ENCODE measurements at places on chromosomes 11 and 22. TPM values are rescaled to one million over a fixed set of nuclear protein-coding genes. Genes with fewer than 3 reads are reported as not detected.

VPREB1 gene
- total RNA-seq, result not detected

PICK1 gene
- total RNA-seq, result 26.8 TPM

CASP5 gene
- not detected for total RNA-seq

YIF1A gene
- 122 TPM for total RNA-seq

C22orf15 gene
- total RNA-seq, result not detected

SLC1A2 gene
- total RNA-seq, result not detected

TREH gene
- not detected for total RNA-seq

- peak; percentile 50 for DNase-seq
These were observed 15.2 kb downstream of the PIM3 start for GRCh38 chr22:49975543-49976389.

GRCh38 chr22:20153945-20154344, 3.1 kb upstream of the CCDC188 start:
- DNase-seq, result no peak

DNA sequence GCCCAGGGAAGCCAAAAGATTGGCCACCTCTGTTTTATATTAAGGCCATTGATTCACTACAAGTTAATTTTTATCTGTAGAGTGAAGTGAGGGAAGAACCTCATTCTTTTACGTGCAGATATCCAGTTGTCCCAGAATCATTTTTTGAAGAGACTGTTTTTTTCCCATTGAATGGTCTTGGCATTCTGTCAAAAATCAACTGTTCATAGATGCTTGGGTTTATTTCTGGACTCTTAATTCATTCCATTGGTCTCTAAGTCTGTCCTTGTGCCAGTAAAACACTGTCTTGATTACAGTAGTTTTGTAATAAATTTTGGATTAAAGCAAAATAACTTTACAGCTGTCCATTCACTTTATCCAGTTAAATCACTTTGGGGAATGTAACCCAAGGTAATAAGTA, 26.8 kb downstream of the WBP2NL start:
- DNase-seq, result no peak

DNA sequence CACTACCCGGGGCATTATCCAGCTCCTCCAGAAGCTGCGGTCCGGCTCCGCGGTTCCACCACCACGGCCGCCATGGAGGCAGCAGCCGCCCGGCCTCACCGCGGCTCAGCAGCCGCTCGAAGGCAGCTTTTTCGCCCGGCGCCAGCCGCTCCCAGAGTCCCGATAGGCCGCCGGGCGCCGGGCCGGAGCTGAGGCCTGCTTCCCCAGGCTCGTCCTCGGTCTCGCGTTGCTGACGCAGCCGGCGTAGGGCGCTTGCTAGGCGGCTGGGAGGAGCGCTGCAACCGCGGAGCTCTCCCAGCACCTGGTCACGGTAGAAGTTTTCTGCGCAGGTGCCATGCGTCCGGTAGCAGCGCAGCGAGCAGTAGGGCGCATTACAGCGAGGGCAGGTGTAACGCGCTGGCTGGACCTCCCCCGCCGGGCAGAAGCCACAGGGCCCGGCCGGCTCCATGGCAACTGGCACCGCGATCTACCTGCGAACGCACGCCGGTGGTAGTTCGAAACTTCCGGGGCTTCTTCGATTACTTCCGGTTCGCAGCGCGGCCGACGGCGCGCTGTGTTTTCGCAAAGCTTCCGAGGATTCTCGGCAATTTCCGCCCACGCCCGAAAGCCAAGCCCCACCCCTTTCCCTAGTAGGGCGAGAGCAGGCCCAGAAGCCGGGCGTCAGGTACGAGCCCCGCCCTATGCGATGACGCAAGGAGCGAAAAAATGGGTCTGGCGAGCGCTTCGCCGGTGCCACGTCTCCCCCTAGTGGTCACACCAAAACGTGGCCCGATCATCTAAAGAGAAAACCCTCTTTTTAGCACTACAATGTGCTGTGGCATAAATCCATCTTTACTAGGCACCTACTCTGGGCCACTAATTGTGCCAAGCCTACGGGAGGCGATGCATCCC, at the start of gene ZNHIT2:
Gene ZNHIT2, minus strand, starts transcription at position 496 of the 891 bp plus-strand sequence. Its CDS starts 48 bp downstream, at position 448.
- DNase-seq, result peak; percentile 100

- no peak for DNase-seq
These were observed 148.2 kb upstream of the ARHGAP20 start for GRCh38 chr11:110860461-110860860.

DNA sequence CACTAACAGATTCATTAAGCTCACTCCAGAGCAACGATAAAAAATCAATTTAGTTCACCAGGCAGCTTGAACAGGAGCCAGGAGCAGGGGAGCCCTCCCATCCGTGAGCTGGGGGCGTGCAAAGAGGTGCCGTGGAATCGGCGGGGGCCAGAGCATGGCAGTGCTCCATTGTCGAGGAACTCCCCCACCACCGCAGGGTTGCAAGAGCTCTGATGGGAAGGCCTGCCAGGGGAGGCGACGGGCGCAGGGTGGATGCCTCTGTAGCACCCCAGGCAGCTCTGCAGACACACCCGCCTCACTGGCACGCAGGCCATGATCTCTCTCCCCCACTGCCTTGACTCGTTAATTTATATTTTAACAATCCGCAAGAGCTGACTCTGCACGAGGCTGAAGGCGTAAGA, 433.2 kb downstream of the MIAT start:
- DNase-seq, result peak; percentile 26

GRCh38 chr22:30747493-30747892, 52.8 kb downstream of the OSBP2 start:
- DNase-seq, result no peak

DNA sequence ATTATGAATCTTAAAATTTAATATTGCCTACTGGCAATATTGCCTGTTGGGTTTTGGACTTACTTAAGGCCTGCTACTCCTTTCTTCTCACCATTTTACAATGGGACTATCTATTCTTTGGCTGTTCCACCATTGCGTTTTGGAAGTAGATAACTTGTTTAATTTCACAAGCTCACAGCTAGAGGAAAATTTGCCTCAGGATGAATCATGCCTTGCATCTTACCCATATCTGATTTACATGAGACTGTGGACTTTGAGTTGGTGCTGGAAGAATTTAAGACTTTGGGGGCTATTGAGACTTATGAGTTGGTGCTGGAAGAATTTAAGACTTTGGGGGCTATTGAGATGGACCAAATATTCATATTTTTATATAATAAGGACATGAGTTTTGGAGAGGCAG, 662.6 kb downstream of the METTL15 start:
- no peak for DNase-seq

- DNase-seq, result no peak
These were observed at the start of gene NAALADL1 for GRCh38 chr11:65058419-65059054. TSS of gene NAALADL1 (minus strand) at chr11:65058553. CDS start at chr11:65058521, 32 bp downstream.

DNA sequence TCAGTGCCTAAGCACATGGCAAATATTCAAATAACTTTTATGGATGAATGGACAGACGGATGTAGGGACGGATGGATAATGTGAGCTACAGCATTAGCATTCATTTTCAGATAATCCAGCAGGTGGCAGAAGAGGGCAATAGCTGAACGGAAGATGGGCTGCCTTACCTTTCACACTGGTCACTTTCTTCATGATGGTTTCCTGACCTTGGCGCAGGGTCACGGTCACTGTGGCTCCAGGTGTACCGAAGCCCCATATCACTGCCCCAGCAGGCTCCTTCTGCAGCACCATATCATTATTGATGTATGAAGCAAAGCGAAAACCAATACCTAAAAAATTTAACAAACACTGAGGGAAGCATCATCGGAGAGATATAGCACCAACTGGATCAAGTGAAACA, 4.3 kb downstream of the SIAE start:
- peak; percentile 33 for DNase-seq

- DNase-seq, result no peak
These were observed 18.6 kb downstream of the HIRA start for GRCh38 chr22:19412923-19413322.

DNA sequence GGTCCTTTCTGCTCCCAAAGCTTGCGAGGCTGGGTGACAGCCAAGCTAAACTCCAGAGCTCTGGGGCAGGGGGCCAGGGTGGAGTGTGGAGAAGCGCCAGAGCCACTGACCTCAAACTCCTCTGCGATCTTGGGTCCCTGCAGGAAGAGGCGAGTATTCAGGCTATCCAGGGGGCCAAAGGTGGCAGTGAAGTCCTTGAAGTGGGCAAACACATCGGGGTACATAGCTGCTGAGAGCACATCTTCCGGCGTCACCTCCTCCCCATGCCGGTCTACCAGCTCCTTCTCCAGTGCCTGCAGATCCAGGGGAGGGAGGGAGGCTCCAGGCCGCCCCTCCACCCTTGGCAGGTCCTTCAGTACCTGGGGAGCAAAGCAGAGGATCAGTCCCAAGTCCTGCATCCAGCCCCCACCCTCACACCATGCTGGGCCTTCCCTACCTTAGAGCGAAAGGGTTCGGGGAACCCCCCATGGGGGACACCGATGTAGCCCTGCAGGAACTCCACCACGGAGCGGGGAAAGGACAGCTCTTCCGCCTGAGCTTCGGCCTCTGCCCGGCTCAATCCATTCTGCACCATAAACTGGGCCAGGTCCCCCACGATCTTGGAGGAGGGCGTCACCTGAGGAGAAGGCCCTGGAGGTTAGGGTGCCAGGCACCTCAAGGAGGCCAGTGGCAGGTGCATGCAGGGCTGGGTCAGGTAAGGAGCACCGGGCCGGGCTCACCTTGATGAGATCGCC, 6.4 kb downstream of the RCE1 start:
- DNase-seq, result no peak

GRCh38 chr11:60168306-60168705, 14.6 kb downstream of the MS4A6A start:
- no peak for DNase-seq

DNA sequence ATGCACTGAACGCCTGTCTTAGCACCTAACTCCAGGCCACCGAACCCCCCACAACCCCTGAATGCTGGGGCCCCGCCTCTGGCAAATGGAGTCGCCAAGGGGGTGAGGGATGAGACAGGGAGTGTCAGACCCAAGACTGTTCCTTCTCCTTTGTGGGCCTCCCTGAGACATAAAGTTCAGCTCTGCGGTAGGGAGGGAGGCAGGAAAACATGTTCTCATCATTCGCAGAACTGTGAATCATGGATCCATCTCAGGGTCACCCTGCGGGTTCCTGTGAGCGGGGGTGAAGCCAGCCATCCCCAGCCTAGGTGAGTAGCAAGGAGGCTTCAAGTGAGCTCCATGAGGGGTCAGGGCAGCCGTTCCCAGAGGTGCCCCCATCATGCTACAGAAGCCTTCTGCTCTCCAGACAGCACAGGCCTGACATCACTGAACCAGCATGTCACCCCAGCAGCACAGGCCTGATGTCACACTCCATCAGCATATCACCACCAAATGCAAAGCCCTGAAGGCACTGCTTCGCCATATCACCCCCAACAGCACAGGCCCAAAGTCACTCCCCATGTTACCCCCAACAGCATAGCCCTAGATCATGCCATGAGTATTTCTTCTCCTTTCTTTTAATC, 27.2 kb downstream of the TMPRSS6 start:
- no peak for DNase-seq

GRCh38 chr22:45190202-45190872, 26.6 kb downstream of the NUP50 start:
- DNase-seq, result no peak

DNA sequence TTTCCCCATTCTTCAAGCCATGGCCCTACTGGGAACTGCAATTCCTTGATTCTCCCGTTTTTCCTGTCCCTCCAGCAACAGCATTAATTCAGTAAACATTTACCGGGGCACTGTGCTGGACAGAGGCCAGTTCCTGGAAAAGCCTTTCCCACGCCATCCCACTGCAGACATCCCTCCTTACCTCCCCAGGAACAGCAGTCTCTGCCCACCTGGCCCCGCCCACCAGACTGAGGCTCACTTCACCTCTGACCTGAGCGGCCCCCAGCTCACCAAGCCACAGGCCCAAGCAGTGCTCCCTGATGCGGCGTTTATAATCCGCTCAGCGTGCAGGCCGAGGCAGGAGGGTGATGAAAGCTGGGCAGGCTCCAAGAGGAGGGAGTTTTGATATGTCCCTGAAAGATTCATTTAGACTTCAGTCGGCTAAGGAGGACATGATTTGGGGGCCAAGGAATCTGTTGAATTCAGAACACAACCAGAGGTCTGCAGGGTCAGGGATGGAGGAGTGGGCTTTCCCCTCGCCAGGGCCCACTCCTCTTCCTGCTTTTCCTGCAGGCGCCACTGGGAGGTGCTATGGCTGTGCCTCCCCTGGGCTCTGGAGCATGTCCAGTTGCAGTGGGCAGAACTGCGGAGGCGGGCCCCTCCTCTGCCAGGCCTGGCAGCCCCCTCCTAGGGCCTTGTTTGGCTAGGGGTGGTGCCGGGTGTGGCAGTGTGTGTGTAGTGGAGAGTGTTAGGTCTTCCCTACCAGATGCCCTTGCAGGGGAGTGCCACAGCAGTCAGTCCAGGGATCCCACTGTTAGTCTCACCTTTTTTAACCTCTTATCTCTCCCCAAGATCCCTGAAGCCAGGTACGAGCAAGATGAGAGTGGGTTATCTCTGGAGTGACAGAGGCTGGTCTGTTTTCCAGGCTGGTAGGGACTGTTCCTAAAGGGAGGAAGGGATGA, 1.4 kb upstream of the TAGLN start:
- DNase-seq, result peak; percentile 82

DNA sequence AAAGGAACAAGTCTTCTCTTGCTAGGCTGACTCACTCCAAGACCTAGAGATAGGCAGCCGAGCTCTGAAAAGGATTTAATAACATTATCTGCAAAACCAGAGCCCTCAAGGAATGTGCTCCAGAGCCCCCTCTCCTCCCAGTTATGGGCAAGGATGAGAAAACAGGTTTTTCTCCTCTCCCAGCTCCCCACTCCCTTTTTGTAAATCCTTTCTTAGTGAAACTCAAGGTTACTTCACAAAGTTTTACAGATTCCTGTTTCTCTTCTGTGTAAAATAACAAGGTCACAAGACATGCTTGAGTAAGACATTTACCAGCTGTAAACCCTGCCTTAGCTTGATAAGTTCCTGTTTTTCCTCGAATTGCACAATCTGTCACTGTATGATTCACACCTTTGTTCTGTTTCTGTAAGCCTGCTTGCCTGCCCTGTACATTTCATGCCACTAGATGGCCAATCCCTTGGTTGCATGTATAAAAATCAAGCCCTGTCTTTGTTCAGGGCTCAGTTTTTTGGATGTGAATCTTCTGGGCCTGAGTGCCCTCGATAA, 489.4 kb downstream of the KCNA4 start:
- no peak for DNase-seq

GRCh38 chr22:50080077-50080465, 5.2 kb downstream of the MLC1 start:
- no peak for DNase-seq

- peak; percentile 53 for DNase-seq
These were observed 6.1 kb downstream of the UQCR10 start for GRCh38 chr22:29773233-29773632.

GRCh38 chr22:38104084-38104483, 6.4 kb downstream of the BAIAP2L2 start:
- no peak for DNase-seq

DNA sequence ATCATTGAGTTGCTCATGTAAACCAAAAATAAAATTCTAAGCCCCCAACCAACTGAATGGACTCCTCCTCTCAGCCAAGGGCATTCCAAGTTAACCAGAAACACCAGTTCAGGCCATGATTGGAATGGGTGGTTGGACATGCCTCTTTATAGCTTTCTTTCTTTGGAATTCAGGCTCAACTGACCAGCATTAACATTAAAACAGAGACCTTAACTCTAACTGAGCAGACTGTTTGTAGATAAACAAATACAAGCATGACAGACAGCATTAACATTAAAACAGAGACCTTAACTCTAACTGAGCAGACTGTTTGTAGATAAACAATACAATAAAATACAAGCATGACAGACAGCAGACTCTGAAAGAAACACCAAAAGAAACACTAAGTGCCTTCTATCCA, 278.2 kb downstream of the DLG2 start:
- no peak for DNase-seq

- DNase-seq, result no peak
These were observed 228.1 kb downstream of the MN1 start for GRCh38 chr22:27573280-27574001.

- no peak for DNase-seq
These were observed 8.1 kb downstream of the RELA start for GRCh38 chr11:65654375-65655349.

GRCh38 chr11:119338318-119338890, 2.3 kb downstream of the C1QTNF5 start:
- DNase-seq, result peak; percentile 75

Data from stomach (tissue), 19 donors.